ENCODE measurements at places on chromosomes 6 and 20.

- no peak overlapping the region for H3K27ac ChIP-seq
- no peak overlapping the region for H3K4me3 ChIP-seq
- H3K27me3 ChIP-seq, result no peaks in the 10 kb centered on the region
- no peak for DNase-seq
- H3K36me3 ChIP-seq, result peaks cover 20% of the 10 kb centered on the region
These were observed 32.0 kb downstream of the TMEM242 start for GRCh38 chr6:157291356-157291755.

DNA sequence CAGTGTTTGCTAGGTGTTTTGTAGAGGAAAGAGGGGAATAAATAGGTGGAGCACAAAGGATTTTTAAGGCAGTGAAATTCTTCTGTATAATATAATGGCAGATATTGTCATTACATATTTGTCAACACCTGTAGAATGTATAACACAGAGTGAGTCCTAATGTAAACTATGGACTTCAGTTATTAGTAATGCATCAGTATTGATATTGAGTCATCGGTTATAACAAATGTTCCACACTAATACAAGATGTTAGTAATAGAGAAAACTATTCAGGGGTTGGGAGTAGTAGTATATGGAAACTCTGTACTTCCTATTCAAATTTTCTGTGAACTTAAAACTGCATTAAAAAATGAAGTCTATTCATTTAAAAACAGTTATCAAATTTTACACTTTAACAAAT lies 299.2 kb downstream of the UBE3D start:
- no peak overlapping the region for H3K4me3 ChIP-seq
- H3K4me1 ChIP-seq, result no peaks in the 10 kb centered on the region
- H3K27ac ChIP-seq, result no peak overlapping the region
- H3K36me3 ChIP-seq, result no peaks in the 10 kb centered on the region

- DNase-seq, result no peak
- no peak overlapping the region for H3K27ac ChIP-seq
- H3K4me3 ChIP-seq, result no peak overlapping the region
- no peaks in the 10 kb centered on the region for H3K36me3 ChIP-seq
- peaks cover 4% of the 10 kb centered on the region for H3K27me3 ChIP-seq
These were observed 23.8 kb downstream of the RAMACL start for GRCh38 chr6:166562726-166563125.

GRCh38 chr6:93799226-93799625 lies 379.9 kb upstream of the EPHA7 start:
- H3K4me1 ChIP-seq, result no peaks in the 10 kb centered on the region
- H3K27me3 ChIP-seq, result no peaks in the 10 kb centered on the region
- no peak for DNase-seq
- no peak overlapping the region for H3K4me3 ChIP-seq
- H3K27ac ChIP-seq, result no peak overlapping the region
- no peaks in the 10 kb centered on the region for H3K36me3 ChIP-seq

DNA sequence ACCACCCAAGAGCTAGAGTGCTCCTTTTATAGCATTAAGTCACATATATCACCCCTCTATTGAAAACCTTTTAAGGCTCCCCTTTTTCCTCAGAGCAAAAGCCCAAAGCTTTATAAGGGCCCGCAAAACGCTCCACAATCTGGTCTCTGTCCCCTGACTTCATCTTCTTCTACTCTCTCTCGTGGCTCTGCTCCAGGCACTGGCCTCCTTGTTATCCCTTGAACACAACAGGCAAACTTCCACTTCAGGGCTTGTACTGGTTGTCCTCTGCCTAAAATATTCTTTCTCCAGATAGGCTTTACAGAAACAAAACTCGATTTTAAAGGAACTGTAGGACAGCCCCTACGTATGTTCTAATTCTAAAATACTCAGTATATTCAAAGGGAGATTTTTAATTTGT lies 44.0 kb upstream of the SPDEF start:
- DNase-seq, result no peak
- H3K4me3 ChIP-seq, result no peak overlapping the region
- no peak overlapping the region for H3K27ac ChIP-seq
- peaks cover 14% of the 10 kb centered on the region for H3K36me3 ChIP-seq
- H3K27me3 ChIP-seq, result no peaks in the 10 kb centered on the region
- peaks cover 8% of the 10 kb centered on the region for H3K4me1 ChIP-seq

- H3K36me3 ChIP-seq, result peaks cover 17% of the 10 kb centered on the region
- H3K27ac ChIP-seq, result no peak overlapping the region
- H3K4me1 ChIP-seq, result peaks cover 20% of the 10 kb centered on the region
- no peaks in the 10 kb centered on the region for H3K27me3 ChIP-seq
- no peak overlapping the region for H3K4me3 ChIP-seq
These were observed 24.2 kb downstream of the PRPH2 start for GRCh38 chr6:42698217-42698616.

DNA sequence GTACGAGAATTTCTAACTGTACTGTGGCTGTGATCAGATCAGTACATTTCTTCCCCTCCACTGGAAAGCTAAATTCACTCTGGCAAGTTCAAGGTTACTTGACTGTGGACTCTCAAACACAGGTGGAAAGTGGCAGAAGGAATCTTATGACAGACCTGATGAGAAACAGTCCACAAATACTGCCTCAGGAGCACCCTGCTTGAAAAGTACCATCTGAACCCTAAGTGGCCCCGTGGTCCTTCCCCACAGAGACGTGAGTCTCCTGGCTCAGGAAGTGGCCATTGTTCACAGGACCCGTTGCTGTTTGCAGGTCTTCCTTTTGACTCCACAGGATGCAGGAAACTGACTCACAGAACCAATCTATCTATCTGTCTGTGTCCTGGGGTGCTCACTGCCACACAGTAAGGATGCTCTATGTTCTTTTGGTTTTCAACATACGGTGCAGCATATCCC lies 47.5 kb upstream of the NHSL1 start:
- peak; percentile 39 for DNase-seq
- no peaks in the 10 kb centered on the region for H3K36me3 ChIP-seq
- H3K4me1 ChIP-seq, result peaks cover 12% of the 10 kb centered on the region
- peak overlapping the region; percentile 8 for H3K27ac ChIP-seq

DNA sequence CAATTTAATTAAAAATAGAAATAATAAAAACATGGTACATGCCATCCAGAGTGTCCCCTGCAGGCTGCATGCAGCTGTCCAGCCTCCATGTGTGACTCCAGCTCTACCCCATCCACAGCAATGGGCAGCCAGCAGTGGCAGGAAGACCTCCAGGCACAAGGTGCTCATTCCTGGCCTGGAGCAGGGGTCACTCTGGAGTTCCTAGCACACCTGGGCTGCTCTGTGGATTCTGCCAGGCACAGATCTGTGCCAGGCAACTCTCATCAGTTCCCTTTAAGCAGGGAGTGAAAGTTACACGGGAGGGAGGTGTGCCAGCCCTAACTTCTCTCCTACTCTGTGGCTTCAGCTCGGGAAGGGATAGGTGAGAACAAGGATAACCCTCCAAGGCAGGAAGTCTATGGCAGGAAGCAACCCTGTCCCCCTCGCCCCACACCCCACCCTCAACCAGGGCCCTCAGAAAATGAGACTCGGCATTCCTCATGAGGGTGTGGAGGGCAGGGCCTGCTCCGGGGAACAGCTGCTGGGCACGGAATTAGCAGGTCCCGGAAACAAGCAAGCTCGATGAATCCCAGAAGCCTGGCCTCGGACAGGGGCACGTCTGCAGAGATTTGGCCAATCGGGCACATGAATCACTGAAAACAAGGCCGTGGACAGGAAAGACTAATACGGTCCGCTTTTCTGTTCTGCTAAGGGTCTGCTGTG lies 10.0 kb downstream of the JPH2 start:
- no peak overlapping the region for H3K27ac ChIP-seq
- no peak overlapping the region for H3K4me3 ChIP-seq
- H3K27me3 ChIP-seq, result peaks cover 33% of the 10 kb centered on the region
- no peak for DNase-seq

DNA sequence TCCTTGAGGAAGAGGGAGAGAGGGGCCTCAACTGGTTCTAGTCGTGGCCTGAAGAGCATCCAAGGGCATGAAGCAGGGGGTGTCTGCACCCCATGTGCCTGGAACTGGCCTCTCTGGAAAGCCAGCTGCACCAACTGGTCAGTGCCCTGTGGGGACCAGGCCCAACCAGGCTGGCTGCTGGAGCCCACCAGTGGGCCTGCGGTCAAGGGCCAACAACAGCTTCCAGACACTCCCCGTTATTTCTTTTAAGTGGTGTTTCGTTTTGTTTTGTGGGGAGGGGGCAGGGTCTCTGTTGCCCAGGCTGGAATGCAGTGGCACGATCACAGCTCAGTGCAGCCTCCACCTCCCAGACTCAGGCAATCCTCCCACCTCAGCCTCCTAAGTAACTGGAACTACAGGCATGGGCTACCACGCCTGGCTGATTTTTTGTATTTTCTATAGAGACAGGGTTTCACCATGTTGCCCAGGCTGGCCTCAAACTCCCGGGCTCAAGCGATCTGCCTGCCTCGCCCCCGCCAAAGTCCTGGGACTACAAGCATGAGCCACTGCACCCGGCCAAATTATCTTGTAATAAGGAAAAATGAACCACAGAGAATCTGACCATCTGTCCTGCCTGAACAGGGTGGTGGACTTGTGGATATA lies 11.9 kb upstream of the C20orf144 start:
- peak; percentile 19 for DNase-seq
- H3K27me3 ChIP-seq, result peaks cover 5% of the 10 kb centered on the region
- peaks cover 12% of the 10 kb centered on the region for H3K4me1 ChIP-seq
- H3K4me3 ChIP-seq, result no peak overlapping the region

DNA sequence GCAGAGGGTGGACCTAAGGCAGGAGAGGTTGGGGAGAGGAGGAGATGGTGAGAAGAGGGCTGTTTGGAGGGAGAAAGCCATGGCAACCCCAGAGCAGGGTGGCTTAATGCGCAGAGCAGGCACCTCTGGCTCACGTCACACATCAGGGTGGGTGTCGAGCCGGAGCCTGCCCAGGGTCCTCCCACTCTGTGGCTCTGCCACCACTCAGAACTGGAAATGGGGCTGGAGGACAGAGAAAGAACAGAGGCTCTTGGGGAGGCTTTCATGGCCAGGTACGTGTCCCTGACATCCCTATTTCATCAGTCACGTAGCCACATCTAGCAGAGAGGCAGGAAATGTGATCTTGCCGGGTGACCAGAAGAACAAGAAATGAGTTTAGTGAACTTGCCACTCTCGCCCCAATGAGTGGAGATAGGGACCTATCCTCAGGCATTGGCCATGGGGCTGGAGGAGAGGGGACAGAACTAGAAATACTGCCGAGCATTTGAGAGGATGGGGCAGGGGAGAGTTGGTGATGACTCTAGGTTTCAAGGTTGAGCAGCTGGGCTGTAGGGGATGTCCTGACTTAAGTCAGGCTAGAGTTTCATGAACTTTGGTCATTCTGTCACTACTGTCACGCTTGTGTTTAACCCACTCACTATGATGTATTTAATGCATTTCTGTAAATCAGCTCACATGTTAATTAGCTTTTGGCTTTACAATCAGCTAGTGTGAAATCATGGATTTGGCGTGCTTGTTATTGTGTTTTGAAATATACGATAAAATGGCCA lies 52.7 kb downstream of the CDH26 start:
- DNase-seq, result no peak
- no peaks in the 10 kb centered on the region for H3K36me3 ChIP-seq
- H3K4me1 ChIP-seq, result peaks cover 29% of the 10 kb centered on the region
- no peak overlapping the region for H3K27ac ChIP-seq

DNA sequence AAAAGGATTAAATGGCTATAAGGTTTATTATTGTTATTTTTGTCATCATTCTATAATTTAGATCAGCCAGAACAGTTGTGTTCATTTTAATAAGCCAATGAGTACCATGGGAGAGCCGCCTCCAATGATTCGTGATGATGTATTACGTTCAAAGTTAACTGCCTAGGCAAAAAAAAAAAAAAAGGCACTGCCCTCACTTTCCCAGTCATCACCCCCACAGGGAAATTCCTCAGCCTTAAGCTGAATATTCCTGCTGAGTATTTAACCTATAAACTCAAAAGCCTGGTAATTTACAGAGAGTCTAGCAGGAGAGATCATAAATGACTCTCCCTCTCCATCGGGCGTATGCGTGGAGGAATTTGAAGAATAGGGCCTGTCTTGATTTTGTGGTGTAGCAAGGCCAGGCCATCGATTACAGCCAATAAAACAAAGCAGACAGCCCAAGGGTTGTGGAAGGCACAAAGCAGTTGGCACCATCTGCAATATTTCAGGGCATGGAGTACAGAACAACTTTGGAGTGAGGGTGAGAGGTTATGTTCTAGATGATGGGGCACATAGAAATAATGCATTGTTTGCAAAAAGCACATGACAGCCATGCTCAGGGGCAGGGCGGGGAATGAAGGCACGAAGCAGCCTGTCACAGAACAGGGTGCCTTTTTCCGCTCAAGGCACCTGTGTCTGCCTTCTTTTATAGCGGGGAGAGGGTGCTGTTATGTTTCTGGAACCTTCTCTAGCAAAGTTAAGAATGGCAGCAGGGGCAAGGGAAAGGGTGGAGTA lies 138.2 kb upstream of the DTNBP1 start:
- H3K27ac ChIP-seq, result no peak overlapping the region
- H3K4me1 ChIP-seq, result no peaks in the 10 kb centered on the region
- no peaks in the 10 kb centered on the region for H3K36me3 ChIP-seq
- H3K4me3 ChIP-seq, result no peak overlapping the region

DNA sequence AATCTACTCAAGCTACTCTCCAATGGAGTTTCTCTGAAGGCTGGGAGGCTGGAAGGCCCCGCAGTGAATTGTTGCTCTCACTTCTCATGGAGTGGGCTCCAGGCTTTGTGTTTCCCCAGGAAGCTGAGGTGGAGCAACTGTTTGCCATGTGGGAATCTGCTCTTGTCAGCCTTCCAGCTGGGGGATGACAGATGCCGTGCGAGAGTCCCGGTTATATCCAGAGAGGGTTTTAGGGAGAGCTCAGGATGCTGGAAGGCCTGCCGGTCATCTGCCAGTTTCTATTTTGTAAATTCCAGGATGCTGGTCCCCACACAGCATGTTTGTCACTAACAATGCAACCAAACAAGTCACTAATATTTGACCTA lies 98.2 kb upstream of the NAA20 start:
- no peak overlapping the region for H3K27ac ChIP-seq
- H3K4me1 ChIP-seq, result no peaks in the 10 kb centered on the region
- peaks cover 8% of the 10 kb centered on the region for H3K27me3 ChIP-seq
- no peak overlapping the region for H3K4me3 ChIP-seq

DNA sequence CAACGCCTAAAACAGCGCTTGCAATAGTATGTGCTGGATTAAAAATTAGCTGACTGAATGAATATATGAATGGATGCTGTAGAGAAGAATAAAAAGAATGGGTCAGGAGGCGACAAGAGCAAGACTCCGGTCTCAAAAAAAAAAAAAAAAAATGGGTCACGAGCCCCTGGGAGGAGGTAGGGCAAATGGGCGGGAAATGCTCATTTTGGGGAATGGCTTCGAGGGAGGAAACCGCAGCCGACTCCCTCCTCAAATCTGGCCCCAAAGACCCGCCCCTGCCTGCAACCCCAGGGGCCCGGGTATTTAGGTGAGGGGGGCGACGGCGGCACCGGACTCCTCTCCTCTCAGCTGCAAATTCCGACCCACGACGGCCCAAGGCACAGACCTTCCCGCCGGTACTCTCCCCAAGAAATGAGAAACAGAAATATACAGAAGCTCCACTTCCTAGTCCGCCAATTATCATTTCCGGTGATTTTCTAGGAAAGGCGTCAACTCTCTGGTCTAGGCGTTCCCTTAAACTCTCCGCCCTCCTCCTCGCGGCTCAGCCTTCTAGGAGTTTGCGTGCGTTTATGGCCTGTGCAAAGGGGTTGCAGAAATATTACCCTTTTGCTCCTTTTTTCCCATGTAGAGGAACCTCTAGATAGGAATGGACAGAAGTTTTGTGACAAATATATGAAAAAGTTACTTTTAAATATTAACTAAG lies at the start of gene ZNF311:
Gene ZNF311 (minus strand): TSS at position 133 of the 703 bp plus-strand sequence. CDS start 1,361 bp downstream, outside the sequence.
- peak; percentile 62 for DNase-seq
- H3K4me3 ChIP-seq, result peak within 1 kb of the TSS; percentile 71
- H3K27ac ChIP-seq, result peak within 1 kb of the TSS; percentile 79
- H3K36me3 ChIP-seq, result peaks cover 22% of the 10 kb centered on the region
- H3K27me3 ChIP-seq, result peaks cover 4% of the 10 kb centered on the region

Data from activated naive CD4-positive, alpha-beta T cell treated with anti-CD3 and anti-CD28 coated beads, Interleukin-2, amount 10 ng/mL, durations not matched to agents 7 days and 5 days (primary cell).